ENCODE measurements at places on chromosomes 16 and 17. TPM values are rescaled to one million over a fixed set of nuclear protein-coding genes. Genes with fewer than 3 reads are reported as not detected.

DNA sequence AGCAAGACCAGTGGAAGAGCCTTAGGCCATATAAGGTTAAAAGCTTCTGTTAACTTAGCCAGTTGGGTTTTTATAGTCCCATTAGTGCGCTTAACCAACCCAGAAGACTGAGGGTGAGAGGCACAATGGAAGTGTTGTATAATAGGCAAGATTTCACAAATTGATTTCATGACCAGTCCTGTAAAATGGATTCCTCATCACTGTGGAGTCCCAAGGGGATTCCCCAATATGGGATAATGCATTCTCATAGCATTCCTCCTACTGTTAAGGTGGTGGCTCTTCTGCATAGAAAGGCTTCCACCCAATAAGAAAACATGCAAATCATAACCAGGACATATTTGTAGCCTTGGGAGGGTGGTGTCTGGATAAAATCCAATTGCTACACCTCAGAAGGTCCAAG is 22.1 kb upstream of the B4GALNT2 start:
- no peaks in the 10 kb centered on the region for H3K36me3 ChIP-seq
- H3K4me3 ChIP-seq: no peak overlapping the region
- H3K4me1 ChIP-seq: no peaks in the 10 kb centered on the region
- H3K27me3 ChIP-seq: peaks cover 2% of the 10 kb centered on the region
- H3K27ac ChIP-seq: no peak overlapping the region

- no peaks in the 10 kb centered on the region for H3K27me3 ChIP-seq
- no peak for DNase-seq
- H3K4me1 ChIP-seq: peaks cover 73% of the 10 kb centered on the region
- peaks cover 46% of the 10 kb centered on the region for H3K36me3 ChIP-seq
- no peak overlapping the region for H3K27ac ChIP-seq
These were observed 1.7 kb upstream of the ITGAE start for GRCh38 chr17:3802461-3803307.

GRCh38 chr16:54353097-54353496 is 66.5 kb upstream of the IRX3 start:
- no peak for DNase-seq
- no peak overlapping the region for H3K4me3 ChIP-seq
- no peaks in the 10 kb centered on the region for H3K27me3 ChIP-seq
- no peak overlapping the region for H3K27ac ChIP-seq
- H3K4me1 ChIP-seq: no peaks in the 10 kb centered on the region
- no peaks in the 10 kb centered on the region for H3K36me3 ChIP-seq

- H3K27me3 ChIP-seq: no peaks in the 10 kb centered on the region
- H3K4me3 ChIP-seq: no peak overlapping the region
- DNase-seq: no peak
- H3K36me3 ChIP-seq: no peaks in the 10 kb centered on the region
- H3K4me1 ChIP-seq: no peaks in the 10 kb centered on the region
These were observed 14.0 kb upstream of the TMEM94 start for GRCh38 chr17:75442168-75443103.

DNA sequence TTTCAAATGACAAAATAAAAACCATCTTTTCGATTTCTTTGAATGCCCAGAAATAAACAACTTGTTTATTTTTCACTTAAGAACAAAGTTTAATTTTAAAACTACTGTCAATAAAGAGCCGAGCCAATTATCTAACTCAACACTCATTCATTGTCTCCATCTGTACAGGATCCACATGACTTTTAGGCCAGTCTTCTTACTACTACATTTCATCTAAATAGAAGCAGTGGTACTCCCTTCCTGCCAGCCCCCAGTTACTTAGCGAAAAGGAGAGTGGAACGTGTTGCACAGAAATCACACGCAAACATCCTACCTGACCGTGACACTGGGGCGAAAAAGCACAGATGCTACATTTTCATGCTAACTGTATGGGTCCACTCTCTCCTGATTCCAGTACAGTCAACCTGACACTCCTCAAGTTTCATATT is 1.2 kb downstream of the GNA13 start:
- H3K4me1 ChIP-seq: peaks cover 27% of the 10 kb centered on the region
- H3K27me3 ChIP-seq: no peaks in the 10 kb centered on the region
- H3K27ac ChIP-seq: peak overlapping the region; percentile 87
- H3K4me3 ChIP-seq: peak overlapping the region; percentile 97
- peaks cover 14% of the 10 kb centered on the region for H3K36me3 ChIP-seq
- no peak for DNase-seq

Gene IRX5
- total RNA-seq: 0.61 TPM

DNA sequence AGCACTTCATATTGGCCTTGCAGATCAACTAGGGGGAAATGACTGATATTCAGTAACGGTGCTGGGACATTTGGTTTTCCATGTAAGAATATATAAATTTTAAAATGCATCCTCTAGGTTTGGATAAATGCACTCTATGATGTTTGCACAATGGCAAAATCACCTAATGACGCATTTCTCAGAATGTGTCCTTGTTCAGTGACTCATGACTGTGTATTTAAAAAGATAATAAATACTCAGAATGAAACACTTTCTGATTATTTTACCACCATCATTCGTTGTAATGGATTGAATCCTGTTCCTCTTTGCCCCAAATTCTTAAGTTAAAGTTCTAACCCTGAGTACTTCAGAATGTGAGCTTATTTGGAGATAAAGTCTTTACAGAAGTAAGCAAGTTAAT is 17.2 kb upstream of the ADGRG1 start:
- DNase-seq: no peak
- H3K4me1 ChIP-seq: peaks cover 56% of the 10 kb centered on the region
- H3K27me3 ChIP-seq: no peaks in the 10 kb centered on the region
- no peak overlapping the region for H3K27ac ChIP-seq
- H3K36me3 ChIP-seq: no peaks in the 10 kb centered on the region

Gene NME2
- total RNA-seq: 392 TPM

GRCh38 chr17:21289902-21290571 is 5.5 kb downstream of the MAP2K3 start:
- DNase-seq: no peak
- no peaks in the 10 kb centered on the region for H3K27me3 ChIP-seq
- no peak overlapping the region for H3K4me3 ChIP-seq
- peaks cover 13% of the 10 kb centered on the region for H3K36me3 ChIP-seq
- H3K4me1 ChIP-seq: peaks cover 40% of the 10 kb centered on the region

GRCh38 chr16:28067604-28068379 is 4.3 kb upstream of the GSG1L start:
- H3K27ac ChIP-seq: no peak overlapping the region
- no peak for DNase-seq
- peaks cover 24% of the 10 kb centered on the region for H3K27me3 ChIP-seq
- H3K4me3 ChIP-seq: no peak overlapping the region
- peaks cover 3% of the 10 kb centered on the region for H3K4me1 ChIP-seq
